ENCODE measurements at places on chromosomes 11 and 22.

GRCh38 chr11:125132071-125132470 is 20.6 kb upstream of the TMEM218 start:
- H3K27ac ChIP-seq, result no peak overlapping the region
- no peaks in the 10 kb centered on the region for H3K36me3 ChIP-seq
- peaks cover 61% of the 10 kb centered on the region for H3K27me3 ChIP-seq
- no peak for DNase-seq

- no peak overlapping the region for H3K4me3 ChIP-seq
- H3K36me3 ChIP-seq, result peaks cover 49% of the 10 kb centered on the region
- H3K4me1 ChIP-seq, result peaks cover 21% of the 10 kb centered on the region
- no peaks in the 10 kb centered on the region for H3K27me3 ChIP-seq
- DNase-seq, result no peak
Observed at GRCh38 chr22:42887523-42888507, 30.7 kb upstream of the ARFGAP3 start.

- no peak overlapping the region for H3K4me3 ChIP-seq
- no peaks in the 10 kb centered on the region for H3K36me3 ChIP-seq
- no peak for DNase-seq
- no peaks in the 10 kb centered on the region for H3K27me3 ChIP-seq
- no peak overlapping the region for H3K27ac ChIP-seq
Observed at GRCh38 chr11:16357775-16358174, 1.4 kb upstream of the SOX6 start.

- H3K36me3 ChIP-seq, result peaks cover 2% of the 10 kb centered on the region
- H3K27ac ChIP-seq, result peak overlapping the region; percentile 99
- H3K27me3 ChIP-seq, result no peaks in the 10 kb centered on the region
Observed at GRCh38 chr11:117097389-117098268, 599 bp downstream of the SIK3 start.

DNA sequence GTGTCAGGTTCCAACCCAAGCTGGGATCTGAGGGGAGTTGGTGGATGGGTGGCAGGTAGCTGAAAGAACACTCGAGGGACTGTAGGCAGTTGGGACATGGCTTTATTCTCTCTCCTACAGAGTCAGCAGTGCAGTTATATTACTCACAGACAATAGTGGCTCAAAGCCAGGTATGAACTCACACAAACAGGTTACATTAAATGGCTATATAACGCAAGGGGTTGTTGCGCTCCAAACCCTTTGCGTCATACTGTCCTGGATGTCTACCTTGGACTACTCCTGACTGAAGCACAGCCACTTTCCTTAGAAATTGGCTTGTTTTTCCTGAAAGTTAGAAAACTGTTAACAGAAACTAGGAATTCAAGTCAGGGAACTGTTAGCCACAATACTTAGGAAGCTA is 66.4 kb upstream of the OR4B1 start:
- no peak for DNase-seq
- H3K4me1 ChIP-seq, result peaks cover 2% of the 10 kb centered on the region
- peaks cover 50% of the 10 kb centered on the region for H3K36me3 ChIP-seq
- H3K27ac ChIP-seq, result no peak overlapping the region
- H3K4me3 ChIP-seq, result no peak overlapping the region

- H3K36me3 ChIP-seq, result no peaks in the 10 kb centered on the region
- H3K4me3 ChIP-seq, result no peak overlapping the region
- peaks cover 8% of the 10 kb centered on the region for H3K4me1 ChIP-seq
- no peak for DNase-seq
Observed at GRCh38 chr11:41457216-41458014, 2.0 kb downstream of the LRRC4C start.

DNA sequence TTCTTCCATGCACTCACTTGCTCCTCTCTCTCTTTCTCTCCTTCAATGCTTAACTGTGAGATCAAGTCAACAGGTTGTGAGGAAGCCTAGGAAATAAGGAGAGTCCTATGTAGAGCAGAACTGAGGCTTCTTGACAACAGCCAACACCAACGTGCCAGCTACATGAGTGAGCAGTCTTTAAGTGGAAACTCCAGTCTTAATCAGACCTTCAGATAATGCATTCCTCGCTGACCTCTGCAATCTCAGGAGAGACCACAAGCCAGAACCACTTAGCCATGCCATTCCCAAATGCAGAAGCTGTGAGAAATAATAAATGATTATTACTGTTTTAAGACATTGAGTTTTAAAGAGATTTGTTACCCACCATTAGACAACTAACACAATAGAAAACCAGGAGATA is 6.1 kb upstream of the TEAD1 start:
- DNase-seq, result no peak
- H3K27me3 ChIP-seq, result peaks cover 64% of the 10 kb centered on the region
- no peak overlapping the region for H3K4me3 ChIP-seq
- H3K36me3 ChIP-seq, result no peaks in the 10 kb centered on the region
- peaks cover 2% of the 10 kb centered on the region for H3K4me1 ChIP-seq

- no peaks in the 10 kb centered on the region for H3K4me1 ChIP-seq
- no peak for DNase-seq
- H3K27me3 ChIP-seq, result peaks cover 30% of the 10 kb centered on the region
- H3K27ac ChIP-seq, result no peak overlapping the region
Observed at GRCh38 chr11:70869054-70869453, 383.3 kb downstream of the SHANK2 start.

- peaks cover 18% of the 10 kb centered on the region for H3K27me3 ChIP-seq
- H3K36me3 ChIP-seq, result no peaks in the 10 kb centered on the region
- no peak overlapping the region for H3K27ac ChIP-seq
- H3K4me1 ChIP-seq, result no peaks in the 10 kb centered on the region
- H3K4me3 ChIP-seq, result no peak overlapping the region
Observed at GRCh38 chr11:63512816-63513215, 6.9 kb downstream of the LGALS12 start.

DNA sequence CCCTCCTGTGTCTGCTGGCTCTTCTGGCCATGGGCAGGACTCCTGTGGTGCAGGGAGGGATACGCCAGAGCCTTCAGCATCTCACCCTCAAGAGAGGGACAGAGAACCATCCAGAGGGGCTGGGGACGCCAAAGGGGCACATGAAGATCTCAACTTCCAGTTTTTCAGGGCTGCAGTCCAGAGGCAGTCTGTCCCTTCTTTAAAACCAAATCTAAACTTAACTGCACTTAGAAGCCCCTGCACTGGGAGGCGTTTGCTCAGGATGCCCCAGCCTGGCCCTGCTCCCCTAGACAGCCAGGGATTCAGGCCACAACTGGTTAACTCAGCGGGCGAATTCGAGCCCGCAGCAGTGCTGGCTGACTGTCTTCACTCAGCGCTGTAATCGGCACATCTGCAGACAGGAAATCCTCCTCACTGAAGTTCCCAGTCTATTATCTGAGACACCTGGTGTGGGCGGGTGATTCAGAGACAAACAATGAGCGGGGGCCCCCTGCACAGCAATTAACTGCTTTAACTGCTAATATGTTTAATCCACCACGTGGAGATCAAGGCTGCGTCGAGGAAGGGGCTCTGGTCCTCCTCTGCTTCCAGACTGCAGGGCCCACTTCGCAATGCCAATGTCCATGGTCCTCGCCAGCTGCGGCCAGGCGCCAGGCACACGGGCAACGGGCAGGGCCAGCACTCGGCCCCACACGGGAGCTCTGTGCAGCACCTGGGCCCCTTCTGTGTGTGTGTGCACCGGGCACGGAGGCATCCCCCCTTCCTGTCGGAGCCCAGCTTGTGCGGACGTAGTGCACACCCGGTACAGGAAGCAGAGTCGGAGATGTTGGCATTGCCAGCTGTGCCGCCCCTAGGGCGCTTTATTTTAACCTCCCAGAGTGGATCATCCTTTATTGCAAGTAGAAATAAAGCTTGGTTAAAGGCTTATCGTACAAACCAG is 36.9 kb upstream of the GNB1L start:
- H3K36me3 ChIP-seq, result peaks cover 17% of the 10 kb centered on the region
- no peaks in the 10 kb centered on the region for H3K27me3 ChIP-seq
- peaks cover 37% of the 10 kb centered on the region for H3K4me1 ChIP-seq
- H3K4me3 ChIP-seq, result peak overlapping the region; percentile 69
- peak overlapping the region; percentile 72 for H3K27ac ChIP-seq

- H3K27me3 ChIP-seq, result peaks cover 16% of the 10 kb centered on the region
- no peak for DNase-seq
Observed at GRCh38 chr22:22520020-22520656, at the start of gene ZNF280A. TSS of gene ZNF280A (minus strand) at chr22:22520270. CDS start at chr22:22515630, 4,640 bp downstream.

GRCh38 chr11:64447831-64448598 is 89.1 kb downstream of the RPS6KA4 start:
- peak overlapping the region; percentile 75 for H3K27ac ChIP-seq
- H3K4me1 ChIP-seq, result peaks cover 29% of the 10 kb centered on the region
- H3K4me3 ChIP-seq, result peak overlapping the region; percentile 57

GRCh38 chr22:24775769-24776492 is 1.4 kb upstream of the PIWIL3 start:
- H3K4me3 ChIP-seq, result no peak overlapping the region
- peak overlapping the region; percentile 48 for H3K27ac ChIP-seq
- peaks cover 25% of the 10 kb centered on the region for H3K27me3 ChIP-seq
- no peaks in the 10 kb centered on the region for H3K36me3 ChIP-seq
- H3K4me1 ChIP-seq, result no peaks in the 10 kb centered on the region
- no peak for DNase-seq

- H3K4me1 ChIP-seq, result peaks cover 10% of the 10 kb centered on the region
- DNase-seq, result no peak
- H3K36me3 ChIP-seq, result no peaks in the 10 kb centered on the region
- no peak overlapping the region for H3K27ac ChIP-seq
- peak overlapping the region; percentile 69 for H3K4me3 ChIP-seq
Observed at GRCh38 chr11:63920126-63920938, 3.4 kb upstream of the RCOR2 start.

DNA sequence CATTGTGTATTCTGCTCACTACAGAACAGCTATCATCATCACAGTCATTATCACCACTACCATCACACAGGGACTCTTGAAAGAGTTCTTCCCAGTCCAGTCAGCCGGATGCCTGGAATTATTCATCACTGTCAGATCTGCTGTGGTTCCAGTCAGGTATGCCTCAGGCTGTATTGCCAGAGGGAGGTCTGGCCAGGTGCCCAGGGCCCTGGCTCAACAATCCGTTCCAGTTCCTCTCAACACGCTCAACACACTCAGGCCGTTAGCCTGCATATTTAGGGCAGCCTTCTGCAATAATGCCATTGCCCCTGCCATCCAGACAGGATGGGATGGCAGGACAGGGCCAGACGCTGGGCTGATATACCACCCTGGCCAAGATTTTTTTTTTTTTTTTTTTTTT is 28.6 kb upstream of the RASL10A start:
- no peak overlapping the region for H3K4me3 ChIP-seq
- H3K4me1 ChIP-seq, result peaks cover 11% of the 10 kb centered on the region
- peaks cover 77% of the 10 kb centered on the region for H3K36me3 ChIP-seq
- no peaks in the 10 kb centered on the region for H3K27me3 ChIP-seq
- no peak overlapping the region for H3K27ac ChIP-seq
- DNase-seq, result no peak

DNA sequence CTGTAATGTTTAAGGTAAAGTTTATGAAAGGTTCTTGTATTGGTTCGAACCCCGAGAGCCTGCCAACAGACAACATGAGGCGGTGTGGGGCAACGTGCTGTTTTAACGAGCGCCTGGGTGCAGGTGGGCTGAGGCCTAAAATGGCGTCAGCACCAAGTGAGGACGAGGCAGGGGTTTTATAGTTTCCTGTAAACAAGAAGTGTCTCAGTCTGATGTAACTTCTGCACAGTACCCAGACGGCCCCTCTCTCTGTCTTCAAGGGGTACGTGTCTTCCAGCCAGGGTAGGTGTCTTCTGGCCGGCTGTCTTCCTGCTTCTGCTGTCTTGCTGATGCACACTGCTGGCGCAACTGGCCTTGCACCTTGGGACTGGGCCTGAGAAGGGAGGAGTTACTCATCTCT is 2.7 kb downstream of the PPFIBP2 start:
- H3K27ac ChIP-seq, result peak overlapping the region; percentile 60
- H3K4me1 ChIP-seq, result peaks cover 49% of the 10 kb centered on the region
- no peak for DNase-seq
- peak overlapping the region; percentile 44 for H3K4me3 ChIP-seq
- H3K36me3 ChIP-seq, result peaks cover 9% of the 10 kb centered on the region

DNA sequence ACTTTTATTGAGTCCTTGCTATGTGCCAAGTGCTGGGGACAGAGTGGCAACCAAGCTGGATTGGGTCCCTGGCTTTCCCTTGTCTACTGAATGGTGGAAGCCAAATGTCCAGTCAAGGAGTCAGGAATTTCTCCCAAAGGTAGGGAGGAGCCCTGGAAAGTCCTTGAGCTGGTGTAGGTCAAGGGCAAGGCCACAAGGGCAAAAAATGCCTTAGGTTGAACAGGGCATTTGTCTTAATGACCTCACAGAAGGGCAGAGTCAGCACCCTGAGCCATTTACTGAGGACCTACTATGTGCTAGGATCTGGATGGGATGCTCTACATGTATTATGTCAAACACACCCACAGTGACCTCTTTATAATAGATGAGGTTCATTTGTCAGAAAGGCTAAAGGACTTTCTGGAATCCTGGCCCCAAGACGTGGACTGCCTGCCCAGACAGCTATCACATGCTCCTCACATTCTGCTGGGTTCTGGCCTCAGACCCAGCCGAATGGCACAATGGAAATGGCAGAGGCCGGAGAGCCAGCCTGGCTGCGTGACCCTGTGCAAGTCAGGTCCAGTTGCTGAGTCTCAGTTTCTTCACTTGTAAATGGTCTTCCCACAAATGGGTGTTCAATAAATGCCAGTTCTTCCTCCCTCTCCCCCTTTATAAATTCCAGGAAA is 17.7 kb downstream of the MOGAT2 start:
- no peak overlapping the region for H3K27ac ChIP-seq
- H3K4me1 ChIP-seq, result no peaks in the 10 kb centered on the region
- H3K27me3 ChIP-seq, result peaks cover 22% of the 10 kb centered on the region

- no peak for DNase-seq
- H3K27me3 ChIP-seq, result no peaks in the 10 kb centered on the region
- peaks cover 89% of the 10 kb centered on the region for H3K36me3 ChIP-seq
Observed at GRCh38 chr22:36928196-36928595, 14.8 kb downstream of the CSF2RB start.

- DNase-seq, result no peak
- H3K27ac ChIP-seq, result peak overlapping the region; percentile 96
- H3K4me1 ChIP-seq, result peaks cover 18% of the 10 kb centered on the region
- H3K4me3 ChIP-seq, result peak overlapping the region; percentile 88
- H3K36me3 ChIP-seq, result peaks cover 23% of the 10 kb centered on the region
Observed at GRCh38 chr11:65663639-65664200, 1.0 kb upstream of the RELA start.

DNA sequence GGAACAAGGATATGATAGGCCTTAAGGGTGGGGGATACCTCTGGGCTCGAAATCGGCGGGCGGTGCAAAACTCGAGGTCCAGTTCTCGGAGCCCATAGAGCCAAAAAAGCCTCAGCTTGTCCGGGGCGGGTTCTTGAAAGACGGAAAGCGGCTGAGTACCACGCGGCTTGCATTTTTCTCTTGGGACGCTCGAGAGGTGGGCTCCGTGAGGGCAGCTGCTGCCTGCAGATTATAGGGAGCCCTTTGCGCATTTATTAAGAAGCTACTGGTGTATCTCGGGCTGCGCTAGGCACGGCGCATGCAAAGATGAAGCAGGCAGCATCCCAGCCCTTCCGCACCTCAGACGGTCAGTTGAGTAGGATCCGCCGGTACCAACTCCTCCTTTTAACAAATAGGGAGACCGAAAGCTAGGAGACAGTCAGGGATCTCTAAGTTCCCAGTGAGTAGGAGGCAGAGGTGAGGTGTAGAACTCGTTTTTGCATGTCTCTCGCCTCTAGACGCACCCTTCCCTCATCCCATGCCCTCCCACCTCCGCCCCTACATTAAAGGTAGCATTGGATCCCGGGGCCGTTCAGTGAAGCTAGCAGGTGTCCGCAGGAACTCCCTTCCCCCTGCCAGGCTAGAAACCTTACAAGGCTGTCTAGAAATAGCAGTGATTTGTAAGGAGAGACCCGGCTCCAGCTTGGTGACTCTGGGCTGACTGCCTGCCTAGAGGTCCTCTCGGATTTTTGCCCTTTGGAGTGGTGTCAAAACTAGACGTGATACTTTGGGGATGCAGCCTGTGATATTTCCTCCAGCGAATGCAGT is 768 bp downstream of the LDHA start:
- H3K36me3 ChIP-seq, result peaks cover 39% of the 10 kb centered on the region
- DNase-seq, result no peak
- H3K27me3 ChIP-seq, result no peaks in the 10 kb centered on the region
- peak overlapping the region; percentile 99 for H3K4me3 ChIP-seq
